Sciatic nerve (tissue), 2 donors: ENCODE measurements at places on chromosomes 13 and 19. TPM values are rescaled to one million over a fixed set of nuclear protein-coding genes. Genes with fewer than 3 reads are reported as not detected.

- DNase-seq: peak; percentile 82
Observed at GRCh38 chr19:18589380-18590272, 1.0 kb downstream of the REX1BD start.

DNA sequence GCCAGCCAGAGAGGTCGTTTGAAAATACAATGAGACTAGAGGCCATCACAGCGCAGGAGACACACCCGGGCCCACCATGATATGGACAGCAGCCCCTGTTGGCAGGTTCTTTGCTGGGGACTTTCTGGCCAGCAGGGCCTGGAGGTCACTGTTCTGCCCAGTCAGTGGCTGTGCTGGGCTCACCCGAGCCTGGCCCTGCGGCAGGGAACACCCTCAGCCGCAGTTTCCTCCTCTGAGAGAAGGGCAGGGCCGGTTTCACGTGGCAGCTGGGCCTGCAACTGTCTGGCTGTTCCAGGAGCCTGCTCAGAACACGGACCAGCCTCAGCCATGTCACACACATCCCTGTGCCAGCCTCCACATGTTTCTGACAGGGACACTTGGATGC, 39.4 kb downstream of the ADPRHL1 start:
- no peak for DNase-seq

- no peak for DNase-seq
Observed at GRCh38 chr13:30126903-30127428, 180.4 kb downstream of the KATNAL1 start.

CHST8 gene
- total RNA-seq: 0.62 TPM

GRCh38 chr19:15790096-15790495, 2.6 kb downstream of the OR10H5 start:
- DNase-seq: no peak

- no peak for DNase-seq
Observed at GRCh38 chr19:35986664-35987570, 8.1 kb upstream of the SDHAF1 start.

DNA sequence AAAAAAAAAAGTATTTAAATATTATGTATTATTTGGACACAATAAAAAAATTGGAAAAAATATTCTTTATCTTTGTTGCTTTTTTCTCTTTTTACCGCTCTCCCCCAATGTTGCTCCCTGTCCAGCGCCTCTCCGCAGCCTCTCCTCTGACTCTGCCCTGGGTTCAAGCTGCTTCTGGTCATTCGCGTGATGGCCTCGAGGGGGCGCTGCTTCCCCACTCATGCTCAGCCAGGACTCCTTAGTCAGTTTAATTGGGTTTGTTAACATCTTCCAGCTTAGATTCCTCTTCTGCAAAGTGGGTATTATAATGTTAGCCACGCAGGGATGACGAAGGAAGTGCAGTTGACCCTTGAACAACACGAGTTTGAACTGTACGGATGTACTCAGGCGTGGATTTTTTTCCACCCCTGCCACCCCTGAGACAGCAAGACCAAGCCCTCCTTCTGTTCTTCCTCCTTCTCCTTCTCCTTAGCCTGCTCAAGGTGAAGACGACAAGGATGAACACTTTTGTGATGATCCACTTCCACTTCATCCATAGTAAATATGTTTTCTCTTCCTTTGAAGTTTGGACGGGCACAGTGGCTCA, 4.9 kb upstream of the NWD1 start:
- peak; percentile 65 for DNase-seq

FCHO1 gene
- 6.1 TPM for total RNA-seq

LILRA1 gene
- 2.3 TPM for total RNA-seq

DNA sequence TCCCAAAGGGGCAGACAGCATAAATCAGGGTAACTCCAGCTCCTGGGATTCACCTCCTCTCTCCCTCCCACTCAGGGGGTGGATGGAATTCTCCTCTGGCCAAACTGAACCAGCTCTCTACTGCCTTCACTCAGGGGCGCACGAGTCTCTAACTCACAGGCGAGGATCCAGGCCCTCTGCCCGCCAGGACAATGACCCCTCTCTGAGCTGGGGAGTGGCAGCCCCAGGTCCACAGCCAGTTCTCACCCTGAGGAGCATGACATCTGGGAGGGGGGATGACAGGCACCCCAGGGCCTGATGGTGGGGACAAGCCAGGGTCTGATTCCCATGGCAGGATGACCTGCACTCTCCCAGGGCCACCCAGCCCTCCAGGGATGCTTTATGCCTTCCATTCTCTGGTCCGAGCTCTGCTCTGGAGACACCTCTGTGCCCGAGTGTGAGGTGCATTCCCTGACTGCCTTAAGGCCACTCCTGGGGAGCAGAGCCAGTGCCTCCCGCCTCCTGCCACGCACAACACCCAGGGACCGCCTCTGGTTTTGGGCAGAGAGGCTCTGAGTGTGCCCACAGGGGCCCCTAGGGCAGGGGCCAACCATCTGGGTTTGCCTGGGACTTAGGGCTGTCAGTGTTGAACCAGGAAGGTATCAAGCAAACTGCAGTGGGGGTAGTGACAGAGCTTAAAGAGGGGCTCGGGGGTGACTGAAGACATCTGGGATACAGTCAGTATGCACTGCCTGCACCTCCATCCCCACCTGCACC, 66.2 kb downstream of the GNG7 start:
- no peak for DNase-seq

DNA sequence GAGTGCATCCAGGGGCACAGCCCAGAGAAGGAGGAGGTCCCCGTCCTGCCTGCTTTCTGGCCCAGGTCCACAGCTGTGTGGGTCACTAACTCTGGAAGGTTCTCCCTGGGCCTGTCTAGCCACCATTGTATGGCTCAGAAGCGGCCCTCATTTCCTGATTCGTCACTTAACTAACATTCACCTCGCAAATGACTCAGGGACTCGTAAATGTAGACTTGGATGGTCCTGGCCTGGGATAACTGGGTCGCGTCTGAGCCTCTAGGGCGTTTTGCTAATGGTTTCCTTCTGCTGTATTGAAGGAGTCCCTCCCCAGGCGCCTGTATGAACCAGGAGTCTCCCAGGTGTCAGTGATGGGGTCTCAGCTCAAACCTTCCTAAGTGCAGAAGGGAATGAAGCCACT, 162.8 kb downstream of the ZNF536 start:
- DNase-seq: peak; percentile 28

- no peak for DNase-seq
Observed at GRCh38 chr19:47406711-47407416, 12.5 kb downstream of the MEIS3 start.

DNA sequence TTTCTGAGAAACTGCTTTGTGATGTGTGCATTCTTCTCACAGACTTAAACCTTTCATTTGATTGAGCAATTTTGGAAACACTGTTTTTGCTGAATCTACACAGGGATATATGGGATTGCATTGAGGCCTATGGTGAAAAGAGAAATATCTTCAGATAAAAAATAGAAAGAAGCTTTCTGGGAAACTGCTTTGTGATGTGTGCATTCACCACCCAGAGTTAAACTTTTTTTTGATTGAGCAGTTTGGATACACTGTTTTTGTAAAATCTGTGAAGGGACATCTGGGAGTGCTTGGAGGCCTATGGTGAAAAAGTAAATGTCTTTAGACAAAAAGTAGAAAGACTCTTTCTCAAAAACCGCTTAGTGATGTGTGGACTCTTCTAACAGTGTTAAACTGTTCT, 1683.8 kb downstream of the UQCRFS1 start:
- DNase-seq: no peak

- DNase-seq: no peak
Observed at GRCh38 chr19:43983544-43983911, 460 bp upstream of the ZNF155 start.

DNA sequence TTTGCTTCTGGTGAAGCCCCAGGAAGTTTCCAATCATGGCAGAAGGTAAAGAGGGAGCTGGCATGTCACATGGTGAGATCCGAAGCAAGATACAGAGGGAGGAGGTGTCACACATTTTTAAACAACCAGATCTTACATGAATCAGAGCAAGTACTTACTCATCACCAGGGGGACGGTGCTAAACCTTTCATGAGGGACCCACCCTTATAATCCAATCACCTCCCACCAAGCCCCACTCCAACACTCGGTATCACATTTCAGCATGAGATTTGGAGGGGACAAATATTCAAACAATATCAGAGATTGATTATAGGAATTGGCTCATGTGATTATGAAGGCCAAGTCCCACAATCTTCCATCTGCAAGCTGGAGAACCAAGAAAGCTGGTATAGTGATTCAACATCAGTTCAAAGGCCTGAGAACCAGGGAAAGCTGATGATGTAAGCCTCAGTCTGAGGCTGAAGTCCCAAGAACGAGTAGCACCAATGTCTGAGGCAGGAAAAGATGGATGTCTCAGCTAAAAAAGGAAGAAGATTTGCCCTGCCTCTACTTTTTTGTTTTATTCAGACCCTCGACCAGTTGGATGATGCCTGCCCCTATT, 58.6 kb upstream of the WDFY2 start:
- DNase-seq: no peak

- DNase-seq: no peak
Observed at GRCh38 chr13:89352384-89352783, 1681.2 kb downstream of the SLITRK5 start.

- no peak for DNase-seq
Observed at GRCh38 chr19:30955112-30956104, 393.8 kb downstream of the TSHZ3 start.

GRCh38 chr13:100560498-100561157, 28.0 kb downstream of the GGACT start:
- DNase-seq: no peak

DNA sequence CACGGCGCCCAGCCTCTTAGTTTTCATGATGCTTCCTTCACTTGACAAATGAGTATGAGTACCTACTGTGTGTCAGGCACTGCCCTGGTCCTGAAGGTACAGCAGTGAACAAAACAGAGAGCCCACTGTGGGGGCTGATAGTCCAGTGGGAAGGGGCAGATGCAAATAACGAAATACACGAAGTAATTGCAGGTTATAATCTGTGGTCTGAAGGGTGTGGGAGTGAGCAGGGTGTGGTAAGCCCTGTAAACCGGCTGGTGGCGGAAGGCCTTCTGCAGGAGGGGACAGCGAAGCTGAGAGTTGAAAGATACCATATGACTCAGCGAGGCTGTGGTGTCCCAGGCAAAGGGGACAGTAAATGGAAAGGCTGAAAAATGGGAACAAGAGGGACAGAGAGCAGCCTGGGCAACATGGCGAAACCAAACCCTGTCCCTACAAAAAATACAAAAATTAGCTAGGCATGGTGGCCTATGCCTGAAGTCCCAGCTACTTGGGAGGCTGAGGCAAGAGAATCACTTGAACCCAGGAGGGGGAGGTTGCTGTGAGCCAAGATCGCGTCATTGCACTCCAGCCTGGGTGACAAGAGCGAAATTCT, 60.5 kb downstream of the MAP4K1 start:
- no peak for DNase-seq

ZNF552 gene
- 6.6 TPM for total RNA-seq

DNA sequence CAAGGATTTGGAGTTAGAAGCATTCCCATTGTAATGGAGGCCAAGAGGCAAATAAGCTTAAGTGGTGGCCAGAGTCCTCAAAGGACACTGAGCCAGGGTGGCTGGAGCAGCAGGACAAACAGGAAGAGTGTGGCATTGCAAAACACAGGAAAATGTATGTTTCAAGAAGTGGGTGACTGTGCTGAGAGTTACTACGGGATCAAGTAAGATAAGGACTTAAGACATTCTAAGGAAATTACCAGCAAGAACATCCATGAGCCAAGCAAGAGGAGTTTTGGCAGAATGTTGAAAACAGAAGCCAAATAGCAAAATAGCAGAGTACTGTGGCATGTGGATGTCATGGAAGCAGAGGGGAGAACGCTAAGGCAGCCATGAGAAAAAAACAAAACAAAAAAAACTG, 104.2 kb downstream of the RAP2A start:
- no peak for DNase-seq

DNA sequence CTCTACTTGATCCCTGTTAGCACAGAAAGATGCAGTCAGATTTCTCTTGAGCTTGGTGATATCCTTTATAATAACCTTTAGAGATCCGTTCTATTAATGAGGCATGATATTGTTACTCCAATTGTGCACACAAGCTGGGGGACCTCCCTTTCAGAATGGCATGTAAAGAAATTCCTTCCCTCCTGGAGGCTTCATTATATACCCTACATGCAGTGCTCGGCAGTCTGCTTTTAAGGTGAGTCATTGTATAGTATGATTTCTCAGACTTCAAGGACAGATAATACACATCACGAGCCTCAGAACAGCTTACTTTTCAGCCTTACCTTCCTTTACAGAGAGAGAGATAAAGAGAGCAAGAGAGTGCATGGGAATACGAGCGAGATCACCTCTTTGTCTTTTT, 261.3 kb downstream of the ATP8A2 start:
- no peak for DNase-seq

NCAN gene
- total RNA-seq: not detected

DNA sequence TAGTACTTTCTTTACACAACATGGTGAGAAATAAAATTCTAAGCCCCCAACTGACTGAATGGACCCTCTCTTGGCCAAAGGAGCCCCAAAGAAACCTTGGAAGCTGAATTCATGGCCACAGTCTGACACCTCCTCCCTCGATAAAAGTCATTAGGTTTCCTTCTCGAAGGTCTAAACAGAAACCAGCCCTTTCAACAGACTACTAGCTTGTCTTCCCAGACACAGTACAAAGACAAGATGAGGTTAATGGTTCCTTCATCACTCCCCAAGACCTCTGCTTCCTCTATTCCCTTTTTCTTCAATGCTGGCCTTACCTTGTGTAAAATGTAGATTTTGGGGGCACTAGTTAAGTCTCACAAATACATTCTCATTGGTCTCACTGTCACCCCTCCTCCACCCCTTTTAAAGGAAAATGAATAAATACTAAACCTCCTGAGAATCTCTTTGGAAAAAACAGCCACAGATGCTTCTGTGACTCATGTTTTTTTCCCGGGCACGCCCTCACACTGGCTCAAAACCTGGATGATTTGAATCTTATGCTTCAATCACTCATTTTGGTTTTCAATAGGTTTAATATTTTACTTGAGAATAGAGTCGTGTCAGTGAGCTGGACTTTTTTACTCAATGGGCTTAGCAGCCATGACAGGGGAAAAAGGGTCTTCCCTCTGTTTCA, 65.8 kb upstream of the MED4 start:
- DNase-seq: no peak
